ENCODE measurements at places on chromosomes 12 and 14. TPM values are rescaled to one million over a fixed set of nuclear protein-coding genes. Genes with fewer than 3 reads are reported as not detected.

The CYP27B1 gene
- 9.9 TPM for total RNA-seq

The KRT6C gene
- not detected for total RNA-seq

The RPL10L gene
- not detected for total RNA-seq

The HEBP1 gene
- total RNA-seq = 9.5 TPM

GRCh38 chr12:71046215-71046614 lies 111.6 kb downstream of the TSPAN8 start:
- no peaks in the 10 kb centered on the region for H3K36me3 ChIP-seq
- no peaks in the 10 kb centered on the region for H3K27me3 ChIP-seq
- DNase-seq = no peak

GRCh38 chr14:93267149-93267711 lies 60.2 kb downstream of the UBR7 start:
- peaks cover 8% of the 10 kb centered on the region for H3K36me3 ChIP-seq
- H3K4me1 ChIP-seq = peaks cover 8% of the 10 kb centered on the region
- no peak for DNase-seq
- H3K27ac ChIP-seq = no peak overlapping the region

DNA sequence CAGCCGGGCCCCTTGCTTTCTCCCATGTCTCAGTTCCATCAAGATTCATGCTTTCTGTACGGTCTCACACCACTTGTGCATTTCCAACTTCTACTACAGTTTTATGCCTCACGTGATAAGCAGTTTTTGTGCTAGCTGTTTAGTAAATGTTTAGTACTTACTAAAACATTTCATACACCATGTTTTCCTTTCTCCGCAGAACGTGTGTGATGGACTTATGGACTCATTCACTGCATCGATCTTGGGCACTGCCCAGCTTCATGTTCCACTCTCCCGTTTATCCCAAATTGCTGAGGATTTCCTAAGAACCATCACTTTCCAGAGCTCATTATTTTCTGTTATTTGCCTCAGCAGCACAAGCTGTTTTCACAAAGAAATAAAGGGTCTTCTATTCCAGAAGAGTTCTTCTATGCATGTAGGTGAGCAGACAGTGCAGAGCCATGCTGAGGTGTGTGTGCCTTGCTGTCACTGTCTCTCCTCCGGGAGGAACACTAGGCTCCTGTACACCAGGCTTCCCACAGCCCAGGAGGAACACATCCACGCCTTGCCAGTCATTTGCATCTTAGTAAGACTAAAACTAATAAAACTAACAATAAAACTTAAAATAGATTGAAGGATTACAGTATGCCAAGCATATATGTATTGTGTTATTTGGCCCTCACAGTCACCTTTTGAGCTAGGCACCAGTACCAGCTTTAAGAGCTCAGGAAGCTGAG lies 90.3 kb upstream of the EEA1 start:
- no peaks in the 10 kb centered on the region for H3K4me1 ChIP-seq
- no peak overlapping the region for H3K27ac ChIP-seq
- no peak for DNase-seq

DNA sequence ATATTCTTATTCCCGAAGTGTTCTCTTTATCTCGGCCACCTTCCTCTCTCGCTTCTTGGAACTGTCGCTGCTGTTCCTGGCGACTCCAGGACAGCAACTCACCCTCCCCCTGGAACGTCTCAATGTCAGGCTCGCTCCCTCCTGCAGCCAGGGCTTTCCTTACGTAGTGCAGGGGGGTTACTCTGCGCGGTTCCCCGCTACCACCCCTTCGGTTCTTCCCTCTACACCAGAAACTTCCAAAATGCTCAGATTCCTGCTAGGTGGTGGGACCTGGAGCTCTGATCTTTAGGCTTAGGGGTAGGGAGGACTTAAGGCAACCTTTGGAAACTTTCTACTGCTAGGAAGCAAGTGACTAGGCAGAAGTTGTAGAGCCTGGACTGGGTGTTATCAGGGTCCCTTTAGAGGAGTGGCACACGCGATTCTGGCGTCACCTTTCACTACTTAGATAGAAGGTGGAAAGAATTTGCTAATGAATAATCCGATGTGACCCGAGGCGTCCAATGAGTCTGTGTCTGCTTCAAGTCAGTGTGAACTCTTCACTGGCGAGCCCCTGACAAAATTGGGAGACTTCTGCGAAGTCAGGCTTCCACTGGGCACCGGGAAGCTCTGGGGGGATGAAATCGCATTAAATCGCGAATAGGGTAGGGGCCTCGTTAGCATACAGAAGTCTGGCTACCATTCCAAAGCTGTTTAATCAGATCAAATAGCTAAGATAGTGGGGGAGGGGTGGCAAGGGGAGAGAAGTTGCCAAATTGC lies 900 bp upstream of the DPF3 start:
- peaks cover 1% of the 10 kb centered on the region for H3K36me3 ChIP-seq
- peaks cover 32% of the 10 kb centered on the region for H3K4me1 ChIP-seq
- H3K27ac ChIP-seq = peak overlapping the region; percentile 45
- H3K4me3 ChIP-seq = peak overlapping the region; percentile 94
- DNase-seq = no peak

GRCh38 chr12:111624540-111624939 lies 25.4 kb upstream of the ATXN2 start:
- H3K36me3 ChIP-seq = no peaks in the 10 kb centered on the region
- no peaks in the 10 kb centered on the region for H3K4me1 ChIP-seq
- no peak overlapping the region for H3K4me3 ChIP-seq
- DNase-seq = no peak
- H3K27ac ChIP-seq = no peak overlapping the region
- H3K27me3 ChIP-seq = peaks cover 5% of the 10 kb centered on the region
